ENCODE measurements at places on chromosomes 5 and 9.
A peak's percentile ranks its signal among the peaks of the same experiment; 100 is the strongest.

- no peak for DNase-seq
Measured at GRCh38 chr9:125262294-125262991, 817 bp downstream of the GAPVD1 start.

DNA sequence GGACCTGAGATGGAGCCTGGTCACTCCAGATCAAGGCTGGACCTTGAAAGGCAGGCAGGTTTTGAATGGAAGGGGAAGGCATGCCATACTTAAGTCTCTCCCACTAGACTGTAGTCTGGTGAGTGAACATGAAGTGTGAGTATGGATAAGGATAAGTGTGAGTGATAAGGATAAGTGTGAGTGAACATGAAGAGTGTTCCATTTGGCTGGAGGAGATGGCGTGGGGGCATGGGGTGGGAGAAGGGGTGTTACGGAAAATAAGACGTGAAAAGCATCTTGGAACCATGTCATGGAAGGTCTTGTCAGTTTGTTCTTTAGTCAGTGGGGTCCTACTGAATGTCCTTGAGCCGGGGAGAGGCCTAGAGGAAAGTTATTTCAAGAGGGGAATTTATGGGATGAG is 32.8 kb downstream of the HMGXB3 start:
- no peak for DNase-seq

GRCh38 chr9:21513431-21513830 is 31.3 kb upstream of the IFNE start:
- DNase-seq, result no peak

GRCh38 chr5:133731951-133732350 is 119.6 kb upstream of the FSTL4 start:
- DNase-seq, result no peak

- DNase-seq, result no peak
Measured at GRCh38 chr9:97412626-97413385, 910 bp downstream of the TDRD7 start.

- DNase-seq, result no peak
Measured at GRCh38 chr5:14861123-14861765, 10.3 kb downstream of the ANKH start.

GRCh38 chr5:172417983-172418630 is 36.2 kb downstream of the SH3PXD2B start:
- no peak for DNase-seq

DNA sequence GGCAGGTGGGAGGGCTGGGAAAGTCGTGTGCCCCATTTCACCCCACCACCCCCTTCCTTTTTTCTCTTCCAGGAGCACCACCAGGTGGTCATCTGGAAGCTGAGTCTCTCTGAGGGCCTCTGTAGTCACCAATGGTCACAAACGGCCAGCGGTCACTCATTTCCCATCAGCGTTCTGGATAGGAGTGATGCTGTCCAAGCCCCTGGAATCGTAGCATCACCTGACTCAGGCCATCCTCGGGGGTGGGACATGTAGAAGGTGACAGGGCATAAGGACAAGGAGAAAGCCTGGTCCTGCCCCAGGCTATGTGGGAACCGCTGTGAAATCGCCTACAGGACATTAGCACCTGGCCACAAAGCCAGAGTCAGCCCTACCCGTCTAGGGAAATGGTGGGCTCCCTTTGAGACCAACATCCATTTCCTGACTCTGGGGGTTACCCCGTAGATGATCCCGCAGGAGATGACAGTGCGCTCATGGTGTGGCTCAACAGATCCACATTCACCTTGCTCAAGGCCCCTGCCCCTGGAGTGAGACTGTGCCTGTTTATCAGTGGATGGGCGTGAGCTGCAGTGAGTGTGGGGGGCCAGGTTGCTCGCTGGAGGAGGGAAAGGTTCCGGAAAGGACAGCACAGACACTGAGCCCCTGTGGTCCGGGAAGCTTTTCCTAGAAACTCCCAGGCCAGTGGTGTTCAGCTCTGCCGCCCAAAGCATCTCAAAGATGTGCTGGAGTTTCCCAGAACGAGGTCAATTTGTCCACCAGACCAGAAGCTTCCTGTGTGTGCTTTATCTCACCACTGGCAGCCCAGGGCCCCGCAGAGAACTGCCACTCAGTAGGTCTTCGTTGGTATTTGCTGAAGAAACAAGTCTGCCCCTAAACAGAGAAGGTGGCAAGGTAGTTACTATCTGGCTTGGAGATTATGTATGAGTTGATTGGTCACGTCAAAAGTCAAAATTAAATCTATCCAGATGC is 61.1 kb upstream of the UNC5A start:
- DNase-seq, result no peak

- no peak for DNase-seq
Measured at GRCh38 chr9:15785584-15785983, 232.7 kb downstream of the CCDC171 start.

- no peak for DNase-seq
Measured at GRCh38 chr5:102800427-102800826, 45.3 kb downstream of the PAM start.

DNA sequence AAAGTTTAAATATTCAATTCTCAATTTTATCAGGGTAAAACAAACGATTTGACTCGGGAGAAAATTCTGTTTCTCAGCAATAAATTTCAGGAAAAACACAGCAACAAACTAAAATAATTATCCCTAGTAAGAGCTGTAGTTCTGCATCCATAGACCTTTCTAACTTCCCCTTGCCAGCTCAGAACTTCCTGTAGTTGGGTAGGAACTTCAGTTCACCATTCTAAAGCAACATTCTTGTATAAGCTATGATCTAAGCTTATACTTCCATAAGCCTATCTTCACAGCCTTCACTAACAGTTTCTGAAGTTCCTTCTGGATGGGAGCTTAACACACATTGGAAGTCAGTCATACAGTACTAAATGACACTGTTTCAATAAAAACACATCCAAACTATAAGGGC is 96.6 kb downstream of the UBAP2 start:
- no peak for DNase-seq

- no peak for DNase-seq
Measured at GRCh38 chr9:128548876-128549275, 3.5 kb upstream of the SPTAN1 start.

DNA sequence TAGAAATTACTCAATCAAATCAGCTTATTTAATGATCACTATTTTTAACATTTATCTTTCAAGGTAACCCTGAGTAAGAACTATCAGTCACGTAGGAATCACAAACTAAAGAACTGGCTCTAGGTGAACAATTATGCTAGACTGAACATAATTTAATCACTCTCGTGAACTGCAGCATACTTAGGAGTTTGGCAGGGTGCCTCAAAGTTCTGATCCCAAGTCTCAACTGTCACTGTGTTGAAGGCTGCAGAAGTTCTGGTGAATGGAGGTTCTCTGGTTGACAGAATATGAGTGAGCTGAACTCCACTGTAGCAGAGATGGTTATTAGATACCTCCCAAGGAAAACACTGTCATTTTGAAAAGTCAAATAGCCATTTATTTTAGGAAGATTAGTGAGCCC is 89.1 kb downstream of the KLHL3 start:
- no peak for DNase-seq

- DNase-seq, result no peak
Measured at GRCh38 chr5:133883916-133884315, 84.5 kb downstream of the C5orf15 start.

GRCh38 chr9:127528422-127529251 is 77.3 kb downstream of the LRSAM1 start:
- no peak for DNase-seq

GRCh38 chr5:154370813-154371212 is 75.0 kb upstream of the SAP30L start:
- DNase-seq, result no peak

DNA sequence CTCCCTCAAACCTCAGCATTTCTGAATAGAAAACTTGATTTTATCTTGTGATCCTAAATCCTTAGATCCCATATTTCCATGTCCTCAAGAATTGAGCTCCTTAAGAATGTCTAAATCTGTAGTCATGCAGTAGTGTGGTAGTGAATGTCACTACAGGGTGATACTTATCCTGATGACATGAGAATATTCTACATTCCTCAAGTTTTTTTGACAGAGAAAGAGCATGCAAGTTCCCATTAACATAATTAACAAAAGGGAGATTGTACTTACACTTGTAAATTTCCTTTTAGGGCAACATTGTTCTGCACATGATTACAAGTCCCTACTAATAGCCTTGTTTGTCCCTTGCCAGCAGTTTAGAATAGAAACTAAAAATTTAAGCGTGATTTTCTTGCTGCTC is 352.3 kb downstream of the PTPRD start:
- DNase-seq, result no peak

GRCh38 chr5:68968429-68968828 is 125.4 kb upstream of the SLC30A5 start:
- DNase-seq, result no peak

DNA sequence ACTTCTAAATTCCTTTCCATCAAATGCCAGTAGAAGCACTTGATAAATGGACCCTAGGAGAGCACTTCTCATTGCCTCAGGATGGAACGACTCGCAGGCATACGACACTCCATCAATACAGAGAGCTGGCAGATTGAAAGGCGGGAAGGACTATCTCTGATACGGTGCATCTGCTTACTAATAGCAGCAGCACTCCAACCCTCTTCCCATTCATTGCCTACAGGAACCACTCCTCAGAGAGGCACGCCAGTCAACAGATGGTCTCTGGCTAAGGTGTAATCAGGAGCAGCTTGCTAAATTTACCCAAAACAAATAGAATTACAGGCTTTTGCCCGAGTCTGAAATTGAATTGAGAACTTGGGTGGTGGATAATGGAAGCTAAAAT is 168.1 kb downstream of the EFNA5 start:
- DNase-seq, result no peak

DNA sequence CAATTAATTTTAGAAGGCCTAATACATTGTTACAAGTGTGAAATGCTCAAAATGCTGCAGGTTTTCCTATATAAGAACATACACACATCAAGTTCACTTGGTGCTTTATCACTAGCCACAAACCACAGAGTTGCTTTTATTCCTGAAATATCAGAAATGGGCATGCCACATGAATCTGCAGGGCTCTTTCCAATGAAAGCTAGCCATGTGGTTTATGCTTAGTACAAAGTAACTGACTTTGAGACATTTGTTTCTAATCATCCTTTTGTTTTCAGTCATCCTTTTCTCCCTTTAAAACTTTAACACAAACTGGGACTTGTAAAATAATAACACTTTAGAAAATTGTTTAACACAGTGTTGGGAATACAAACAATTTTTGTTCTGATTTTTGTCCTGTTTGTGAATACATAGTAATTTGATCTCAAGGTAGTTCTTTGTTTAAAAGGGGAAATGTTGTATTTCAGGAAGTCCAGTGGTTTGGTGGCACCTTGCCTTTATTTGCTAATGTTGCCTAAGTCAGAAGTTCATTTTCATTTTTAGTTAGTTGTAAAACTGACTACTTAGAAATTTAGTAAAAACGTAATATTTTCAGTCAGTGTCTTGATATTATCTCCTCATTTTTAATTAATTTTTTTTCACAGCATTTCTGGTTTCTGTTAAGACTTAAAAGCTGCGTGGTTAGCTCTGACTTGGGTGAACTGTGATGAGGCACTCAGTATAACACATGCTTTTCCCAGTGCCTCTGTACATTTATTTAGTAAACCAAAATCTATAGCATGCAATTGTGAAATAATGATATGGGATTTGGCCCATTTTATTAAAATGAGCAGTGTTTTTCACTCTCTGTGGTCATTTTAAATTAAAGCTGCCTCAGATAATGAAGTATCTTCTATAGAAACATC is 18.6 kb downstream of the PRDM6 start:
- DNase-seq, result no peak

DNA sequence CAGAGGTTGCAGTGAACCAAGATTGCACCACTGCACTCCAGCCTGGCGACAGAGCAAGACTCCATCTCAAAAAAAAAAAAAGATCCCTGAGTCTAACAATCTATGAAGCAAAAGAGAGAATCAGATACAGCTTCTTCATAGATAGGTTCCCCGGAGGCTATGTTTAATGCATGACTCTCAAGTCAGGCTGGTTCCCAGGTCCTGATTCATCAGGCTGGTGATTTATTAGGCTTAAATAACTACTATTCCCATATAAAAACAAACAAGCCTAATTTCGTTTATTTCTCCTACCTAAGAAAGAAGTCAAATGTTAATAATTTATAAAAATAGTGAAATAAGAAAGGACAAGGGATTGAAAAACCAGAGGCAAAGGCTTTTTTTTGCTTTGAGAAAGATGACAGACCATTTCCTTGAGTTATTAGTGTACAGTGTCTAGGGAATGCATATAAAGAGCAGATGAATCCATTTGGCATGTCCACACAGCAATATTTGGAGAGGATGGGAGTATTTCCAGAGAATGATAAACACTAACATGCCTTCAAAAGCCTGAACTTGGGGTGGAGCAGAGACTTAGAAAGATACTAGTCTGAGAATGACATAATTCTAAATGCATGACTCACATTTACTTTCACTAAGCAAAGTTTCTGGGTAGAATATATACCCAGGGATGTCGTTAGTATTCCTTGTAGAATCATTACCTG is 115.3 kb downstream of the NREP start:
- DNase-seq, result no peak

GRCh38 chr9:114737118-114737517 is 55.1 kb upstream of the TEX48 start:
- DNase-seq, result peak; percentile 14

GRCh38 chr5:143922718-143923117 is 110.8 kb downstream of the HMHB1 start:
- DNase-seq, result no peak

DNA sequence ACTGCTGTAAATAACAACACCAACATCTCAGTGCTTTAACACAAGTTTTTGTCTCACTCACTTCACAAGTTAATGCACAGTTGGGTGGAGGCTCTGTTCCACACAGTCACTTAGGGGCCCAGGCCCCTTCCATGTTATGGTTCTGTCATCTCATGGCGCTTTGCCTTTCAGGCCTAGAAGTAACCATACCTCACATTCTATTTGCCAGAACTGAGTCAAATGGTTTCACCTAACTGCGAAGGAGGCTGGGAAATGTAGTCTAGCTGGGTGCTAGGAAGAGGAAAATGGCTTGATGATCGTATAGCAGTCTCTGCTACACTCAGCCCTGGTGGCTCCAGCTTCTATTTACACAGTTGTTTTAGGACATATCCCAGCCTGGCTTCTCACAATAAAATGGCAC is 23.1 kb upstream of the MVB12B start:
- DNase-seq, result no peak

GRCh38 chr9:99513441-99514112 is 291.5 kb downstream of the SEC61B start:
- no peak for DNase-seq

DNA sequence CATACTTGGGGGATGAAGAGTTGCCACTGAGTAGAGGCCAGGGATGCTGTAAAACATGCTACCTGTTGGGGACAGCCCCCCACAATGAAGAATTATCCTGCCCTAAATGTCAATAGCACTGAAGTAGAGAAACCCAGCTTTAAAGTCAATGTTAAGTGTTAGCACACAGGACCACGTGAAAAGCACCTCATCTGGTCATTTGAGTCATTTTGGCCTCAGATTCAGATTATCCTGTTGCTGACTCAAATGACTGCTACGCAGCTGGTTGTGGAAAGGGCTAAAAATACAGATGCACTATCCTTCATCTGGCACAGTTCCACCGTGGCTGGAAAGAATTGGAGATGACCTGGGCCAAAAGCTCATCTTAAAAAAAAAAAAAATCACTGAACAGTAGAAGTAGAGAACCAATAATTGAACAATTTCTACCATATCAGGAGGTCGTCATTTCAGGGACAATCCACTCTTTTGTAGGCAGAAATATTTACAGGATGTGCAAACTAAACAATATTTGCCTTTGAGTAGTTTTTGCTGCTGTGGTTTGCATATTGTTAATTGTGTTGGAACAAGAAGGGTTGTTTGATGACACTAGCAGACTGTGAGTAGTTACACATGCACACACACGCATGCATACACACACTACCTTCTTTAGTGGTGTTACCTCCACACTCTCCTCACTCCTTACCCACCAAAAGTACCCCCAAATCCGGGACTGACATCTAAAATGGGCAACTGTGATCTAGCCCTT is 195.3 kb upstream of the KLF9 start:
- no peak for DNase-seq
